ENCODE measurements at places on chromosomes 12 and 14.

DNA sequence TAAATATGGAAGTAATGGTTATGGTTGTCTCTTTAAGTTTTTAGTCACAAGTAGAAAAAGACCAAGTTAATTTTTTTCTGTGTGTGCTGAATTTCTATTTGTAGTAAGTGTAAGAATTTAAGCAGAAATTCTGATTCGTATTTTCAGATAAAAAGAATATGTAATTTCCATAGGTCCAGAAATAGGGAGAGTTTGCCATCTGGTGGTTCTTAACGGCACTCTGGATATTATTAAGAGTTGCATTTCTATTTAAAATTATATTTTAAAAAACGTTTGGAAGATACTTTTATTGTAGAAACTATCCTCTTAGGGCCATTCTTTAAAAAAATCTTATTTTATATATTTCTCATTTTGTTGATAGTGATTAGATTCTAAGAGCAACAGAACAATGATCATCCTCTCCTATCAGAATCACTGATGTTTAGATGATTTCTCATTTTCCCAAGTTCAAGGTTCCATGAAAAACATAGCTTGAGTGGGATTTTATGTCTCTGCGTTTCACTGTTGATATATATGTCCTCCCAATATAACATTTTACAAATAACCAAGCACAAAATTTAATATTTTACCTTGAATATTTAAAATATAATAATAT is 88.3 kb downstream of the LRRK2 start:
- no peak for DNase-seq

DNA sequence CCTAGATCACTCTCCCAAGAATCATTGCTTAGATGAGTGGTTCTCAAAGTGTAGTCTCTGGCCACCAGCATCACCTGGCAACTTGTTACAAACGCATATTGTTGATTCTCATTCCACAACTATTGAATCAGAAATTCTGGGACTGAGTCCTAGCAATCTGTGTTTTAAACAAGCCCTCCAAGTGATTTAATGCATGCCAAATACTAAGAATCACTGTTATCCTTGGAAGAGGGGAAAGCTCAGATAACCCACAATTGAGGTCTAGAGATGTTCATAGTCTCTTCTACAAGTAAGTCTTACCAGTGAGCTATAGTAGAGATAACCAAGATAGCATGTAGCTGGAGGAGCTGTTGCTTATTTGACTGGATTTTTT is 666.6 kb downstream of the DIO2 start:
- no peak for DNase-seq

DNA sequence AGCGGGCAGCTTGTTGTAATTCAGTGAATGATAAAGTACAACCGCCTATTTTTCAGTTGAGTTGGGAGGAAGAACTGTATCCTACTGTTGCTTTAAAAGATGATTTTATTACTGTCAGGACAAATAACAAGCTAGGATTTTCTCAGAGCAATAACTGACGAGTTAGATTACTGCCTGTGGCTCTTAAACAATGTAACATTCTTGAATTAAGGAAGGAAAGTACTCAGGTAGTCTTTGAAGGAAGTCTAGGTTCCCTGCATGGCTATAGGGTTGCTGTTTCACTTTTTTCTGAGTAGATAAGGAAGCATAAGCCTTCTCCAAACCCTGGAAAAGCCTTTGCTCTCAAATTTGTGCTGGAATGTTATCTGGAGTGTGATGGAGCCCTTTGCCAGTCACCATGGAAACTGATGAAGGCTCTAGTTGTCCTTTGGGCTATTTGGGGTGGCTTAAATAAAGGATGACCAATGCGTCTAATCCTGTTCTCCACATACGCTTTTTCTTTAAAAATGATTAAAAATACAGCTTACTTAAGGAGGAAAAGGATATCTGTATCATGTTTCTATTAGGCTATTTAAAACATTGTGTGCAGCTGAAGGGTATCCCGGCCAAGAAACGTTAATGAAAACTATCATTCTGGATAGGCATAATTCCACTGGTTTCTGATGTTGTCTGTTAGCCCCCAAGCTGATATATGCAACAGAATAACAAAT is 17.7 kb downstream of the NUBPL start:
- DNase-seq = no peak

DNA sequence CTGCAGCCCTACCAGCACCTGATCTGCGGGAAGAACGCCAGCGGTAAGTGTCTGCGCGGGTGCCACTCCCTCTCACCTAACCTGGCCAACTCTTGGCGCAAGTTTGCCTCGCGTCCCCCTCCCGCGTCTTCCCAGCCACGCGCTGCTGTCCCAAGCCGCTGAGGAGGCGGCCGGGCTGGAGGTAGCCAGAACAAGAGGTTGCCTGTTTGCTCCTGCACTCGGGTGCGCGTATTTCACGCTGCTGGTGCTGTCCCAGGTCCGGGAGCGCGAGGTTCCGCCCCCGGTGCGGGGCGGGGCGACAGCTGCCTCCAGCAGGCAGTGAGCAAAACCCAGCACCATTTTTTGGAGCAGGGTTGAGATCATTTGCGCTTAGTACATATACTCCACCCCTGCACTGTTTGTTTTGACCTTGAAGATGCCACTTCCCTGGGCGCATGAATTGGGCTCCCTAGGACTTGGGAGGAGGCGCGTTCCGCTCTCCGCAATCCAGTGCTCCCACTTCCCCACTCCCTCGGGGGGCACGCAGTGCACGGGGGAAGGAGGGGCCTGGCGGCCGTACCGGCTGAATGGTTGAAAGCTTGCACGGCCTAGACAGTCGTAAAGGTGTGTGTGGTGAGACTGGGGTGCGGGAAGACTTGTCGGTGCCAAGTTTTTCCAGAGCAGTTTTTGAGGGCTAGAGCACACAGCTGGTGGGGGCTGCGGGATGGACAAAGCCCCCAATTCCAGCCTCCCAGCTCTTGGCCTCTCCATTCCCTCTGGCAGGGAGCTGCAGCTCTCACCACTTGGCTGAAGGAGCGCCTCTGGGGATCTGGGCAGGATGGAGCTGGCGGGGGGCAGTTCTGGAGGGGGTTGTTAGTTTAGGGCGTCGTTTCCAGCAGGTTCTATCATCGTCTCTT is 226.9 kb upstream of the CRY1 start:
- peak; percentile 78 for DNase-seq

- DNase-seq = no peak
Observed at GRCh38 chr14:101975231-101975630, 10.9 kb downstream of the DYNC1H1 start.

GRCh38 chr12:56013482-56013881 is 7.4 kb upstream of the IKZF4 start:
- no peak for DNase-seq

- no peak for DNase-seq
Observed at GRCh38 chr12:91574391-91574790, 391.8 kb upstream of the DCN start.

GRCh38 chr14:54816450-54816849 is 86.2 kb downstream of the GCH1 start:
- DNase-seq = no peak

GRCh38 chr12:117102800-117103181 is 3.6 kb upstream of the TESC start:
- no peak for DNase-seq

GRCh38 chr12:47755655-47756562 is 2.8 kb downstream of the RAPGEF3 start:
- DNase-seq = no peak

DNA sequence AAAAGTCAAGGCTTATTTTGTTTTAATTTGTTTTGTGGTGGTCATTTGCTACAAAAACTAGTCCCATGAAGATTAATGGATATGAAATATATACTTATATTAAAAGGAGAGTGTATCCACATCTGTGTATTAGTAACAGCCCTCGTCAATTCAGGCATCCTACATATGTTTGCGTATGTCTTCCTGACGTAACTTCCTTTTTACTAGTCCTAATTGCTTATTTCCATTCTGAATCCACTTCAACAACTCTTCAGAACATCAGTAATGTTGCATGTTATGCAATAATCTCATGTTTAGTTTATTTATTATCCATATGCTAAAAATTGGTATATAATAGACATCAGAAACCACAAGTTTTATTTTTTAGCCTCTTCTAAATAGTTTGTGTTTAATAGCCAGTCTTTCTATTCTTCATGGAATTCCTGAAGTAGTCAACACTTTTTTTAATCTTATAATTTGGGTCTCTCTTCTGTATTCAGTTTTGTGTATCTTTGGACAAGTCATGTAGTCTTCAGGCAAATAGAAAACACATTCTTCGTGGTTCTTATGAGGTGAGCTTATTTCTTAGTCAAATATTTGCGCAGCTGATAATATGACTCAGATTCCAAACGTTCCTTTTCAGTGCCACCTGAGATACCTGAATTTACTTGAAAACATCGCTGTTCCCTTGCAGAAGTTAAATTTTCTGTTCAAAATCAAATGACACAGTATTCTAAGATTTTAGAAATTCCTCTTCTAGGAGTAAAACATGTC is 268.6 kb downstream of the CCDC59 start:
- no peak for DNase-seq

DNA sequence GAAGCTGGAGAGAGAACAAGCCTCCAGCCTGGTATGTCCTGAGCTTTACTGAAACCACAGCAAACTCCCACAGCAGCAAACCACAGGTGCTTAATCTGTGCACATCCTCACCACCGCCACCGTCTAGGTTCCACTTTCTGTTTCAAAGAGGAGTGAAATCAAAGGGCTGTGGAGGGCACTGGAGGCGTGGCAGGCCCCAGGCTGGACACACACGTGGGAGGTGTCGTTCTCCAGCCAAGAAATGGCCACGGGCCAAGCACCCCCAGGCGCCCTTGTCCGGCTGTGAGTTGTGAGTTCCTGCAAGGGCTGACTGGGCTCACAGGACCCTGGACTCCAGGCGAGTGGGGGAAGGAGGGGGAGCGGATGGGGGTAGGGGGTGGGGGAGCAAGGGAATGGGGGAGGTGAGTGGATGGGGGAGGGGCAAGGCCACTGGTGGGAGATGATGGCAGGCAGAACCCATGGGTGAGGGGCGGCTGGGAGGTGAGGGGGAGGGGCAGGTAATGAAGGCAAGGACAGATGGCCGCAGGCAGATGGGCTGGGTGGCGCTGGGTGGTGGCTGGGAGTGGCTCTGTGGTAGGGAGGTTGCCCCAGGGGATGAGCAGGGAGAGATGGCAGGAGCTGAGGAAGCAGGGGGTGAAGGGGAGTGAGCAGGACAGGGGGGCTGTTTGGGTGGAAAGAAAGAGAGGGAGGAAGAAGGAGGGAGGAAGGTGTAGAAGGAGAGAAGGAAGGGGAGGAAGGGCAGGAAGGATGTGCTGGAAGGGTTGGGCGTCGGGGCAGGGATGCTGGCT is 86.7 kb downstream of the NCOR2 start:
- peak; percentile 19 for DNase-seq

DNA sequence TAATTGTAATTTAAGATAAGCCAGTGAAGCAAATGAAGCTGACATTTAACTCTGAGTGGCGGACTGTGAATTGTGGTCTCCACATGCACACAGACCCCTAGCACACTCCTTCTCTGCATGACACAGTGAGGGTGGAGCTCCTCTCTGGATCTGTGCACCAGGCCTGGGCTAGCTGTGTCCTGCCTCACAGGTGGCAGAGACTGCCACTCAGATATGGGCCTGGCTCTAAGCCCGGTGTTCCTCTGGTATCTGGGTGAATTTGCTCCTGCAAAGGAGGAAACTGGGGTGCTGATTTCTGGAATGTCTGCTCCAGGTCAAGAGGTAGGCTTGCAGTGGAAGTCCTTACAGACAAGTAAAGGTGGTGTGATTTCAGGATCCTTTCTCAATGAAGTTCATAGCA is 282.4 kb downstream of the FOXN3 start:
- no peak for DNase-seq

- no peak for DNase-seq
Observed at GRCh38 chr12:61138415-61138759, 1121.8 kb upstream of the USP15 start.

DNA sequence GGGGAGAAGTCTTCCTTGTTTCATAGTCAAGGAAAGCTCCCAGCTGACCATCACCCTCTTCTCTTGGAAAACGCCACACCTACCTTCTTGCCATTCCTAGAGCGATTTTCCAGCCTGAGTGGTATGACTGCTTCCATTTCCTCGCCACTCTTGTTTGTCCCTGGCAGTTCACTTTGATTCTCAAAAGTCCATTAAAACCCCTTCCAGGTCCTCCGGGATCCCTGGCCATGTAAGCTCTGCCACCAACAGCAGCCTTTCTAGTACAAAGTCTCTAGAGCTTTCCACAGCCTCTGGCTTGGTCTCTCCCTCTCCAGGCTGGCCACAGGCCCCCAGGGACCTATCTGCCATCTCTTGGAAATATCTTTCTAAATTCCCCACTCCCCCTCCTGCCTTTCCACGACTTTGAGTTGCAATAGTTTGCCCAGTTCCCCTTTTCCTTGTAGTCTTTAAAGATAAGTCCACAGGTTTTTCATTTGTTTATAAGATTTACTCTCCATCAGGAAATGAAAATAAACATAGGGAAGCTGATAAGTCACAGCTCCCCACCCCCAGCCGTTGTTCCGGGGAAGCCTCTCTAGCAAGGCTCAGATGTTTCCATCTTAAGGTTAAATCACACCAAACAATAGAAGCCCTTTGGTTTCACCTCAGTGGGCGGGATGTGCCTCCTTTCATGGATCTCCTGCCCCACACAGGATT is 42.9 kb upstream of the SINHCAF start:
- DNase-seq = no peak

DNA sequence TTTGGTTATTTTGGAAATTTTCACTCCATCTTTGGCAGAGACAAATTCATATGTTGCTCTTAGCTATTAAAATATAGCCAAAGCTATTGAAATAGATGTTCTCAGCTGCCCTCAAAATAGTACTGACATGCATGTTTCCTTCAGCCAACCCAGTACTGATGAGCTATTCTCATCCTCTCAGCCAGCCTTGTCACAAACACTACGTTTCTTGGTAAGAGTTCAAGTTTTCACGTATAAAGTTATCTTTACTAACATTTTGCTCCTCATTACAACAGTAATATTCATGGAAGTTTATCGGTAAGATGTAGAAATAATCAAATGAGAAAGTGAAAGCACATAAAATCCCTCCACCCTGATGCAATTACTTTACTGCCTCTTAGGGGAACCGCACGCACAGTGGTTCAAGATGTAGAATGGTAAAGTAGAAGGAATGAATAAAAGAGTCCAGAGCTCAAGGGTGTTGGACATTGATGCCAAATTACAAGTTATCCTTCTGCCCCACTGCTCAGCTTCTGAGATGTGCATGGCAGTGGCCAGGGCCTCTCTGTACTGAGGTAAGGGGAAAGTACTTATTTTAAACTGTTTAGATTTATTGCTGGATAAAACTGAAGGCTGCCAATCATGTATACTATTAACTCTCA is 20.7 kb downstream of the GCH1 start:
- DNase-seq = peak; percentile 18

- DNase-seq = peak; percentile 99
Observed at GRCh38 chr14:65102441-65103149, at the start of gene MAX. Gene MAX, minus strand, starts transcription at chr14:65102517. Its CDS starts 178 bp downstream, at chr14:65102339.

DNA sequence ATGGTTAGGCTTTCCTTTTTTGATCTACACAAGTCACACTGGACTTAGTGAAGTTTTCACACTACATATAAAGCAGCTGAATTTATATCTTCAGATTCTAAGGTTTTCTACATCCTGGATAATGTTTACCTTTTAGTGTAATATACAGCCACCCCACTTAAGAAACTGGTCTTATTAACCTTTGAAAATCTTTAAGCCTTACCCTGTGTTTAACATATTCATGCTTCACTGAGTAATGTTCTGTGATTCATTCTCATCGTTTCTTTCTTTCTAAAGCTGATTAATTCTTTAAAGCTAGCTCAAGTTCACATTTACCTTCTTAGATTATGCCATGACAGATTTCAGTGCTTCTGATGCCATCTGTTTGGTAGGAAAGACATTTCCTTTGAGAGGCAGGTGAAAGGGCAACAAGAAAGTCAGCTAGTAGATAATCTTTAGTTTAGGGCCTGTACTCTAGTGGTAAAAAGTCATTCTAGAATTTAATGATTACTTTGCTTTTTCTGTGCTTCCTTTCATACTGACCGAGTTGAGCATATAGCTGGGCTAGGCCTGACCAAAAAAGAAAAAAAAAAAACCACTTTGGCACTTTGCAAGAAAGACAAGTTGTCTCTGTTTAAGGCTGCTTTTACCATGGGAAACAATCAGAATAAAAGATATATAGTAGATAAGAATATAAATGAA is 690.9 kb upstream of the FBXO33 start:
- DNase-seq = no peak

Measured in activated CD4-positive, alpha-beta T cell treated with anti-CD3 and anti-CD28 coated beads for 4 hours (primary cell).